Brain (organoid and tissue), 16 donors: ENCODE measurements at places on chromosomes 1 and 21. TPM values are rescaled to one million over a fixed set of nuclear protein-coding genes. Genes with fewer than 3 reads are reported as not detected.

GRCh38 chr1:1091344-1092148, 17.4 kb upstream of the RNF223 start:
- DNase-seq = no peak

DNA sequence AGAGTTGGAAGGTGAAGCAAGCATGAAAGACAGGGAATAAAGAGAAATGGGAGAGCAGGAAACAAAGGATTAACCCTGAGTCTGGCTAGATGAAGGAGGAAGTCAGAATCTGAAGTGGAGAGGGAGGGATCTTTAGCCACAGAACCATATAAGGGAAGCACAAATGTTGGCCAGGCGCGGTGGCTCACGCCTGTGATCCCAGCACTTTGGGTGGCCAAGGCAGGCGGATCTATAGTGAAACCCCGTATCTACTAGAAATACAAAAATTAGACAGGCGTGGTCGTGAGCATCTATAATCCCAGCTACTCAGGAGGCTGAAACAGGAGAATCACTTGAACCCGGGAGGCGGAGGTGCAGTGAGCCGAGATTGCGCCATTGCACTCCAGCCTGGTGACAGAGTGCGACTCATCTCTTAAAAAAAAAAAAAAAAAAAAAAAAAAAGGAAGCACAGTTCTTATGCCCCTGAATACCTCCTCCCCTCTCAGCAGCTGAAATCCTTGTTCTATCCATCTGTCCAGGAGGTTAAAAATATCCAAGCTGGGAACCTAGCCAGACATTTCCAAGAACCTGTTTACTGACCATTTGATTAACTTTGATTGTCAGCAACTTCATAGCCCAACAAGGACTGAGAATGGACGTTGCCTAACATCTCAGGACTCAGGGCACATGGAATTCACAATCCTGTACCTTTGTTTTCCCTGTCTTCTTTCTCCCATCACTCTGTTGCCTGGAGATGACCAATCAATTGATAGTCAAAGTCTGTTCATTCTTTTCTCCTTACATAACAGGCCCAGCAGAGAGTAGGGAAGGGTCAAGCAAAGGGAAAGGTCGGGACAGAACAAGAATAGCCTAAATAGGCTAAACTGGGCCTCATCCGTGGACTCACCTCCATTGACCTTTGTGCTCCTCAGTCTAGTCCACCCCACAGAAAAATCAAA, 10.6 kb downstream of the TXNIP start:
- no peak for DNase-seq

- no peak for DNase-seq
These were observed 5.7 kb downstream of the ATP6V1G3 start for GRCh38 chr1:198534548-198535418.

- DNase-seq = no peak
These were observed 50.0 kb downstream of the C1orf198 start for GRCh38 chr1:230818367-230818766.

DNA sequence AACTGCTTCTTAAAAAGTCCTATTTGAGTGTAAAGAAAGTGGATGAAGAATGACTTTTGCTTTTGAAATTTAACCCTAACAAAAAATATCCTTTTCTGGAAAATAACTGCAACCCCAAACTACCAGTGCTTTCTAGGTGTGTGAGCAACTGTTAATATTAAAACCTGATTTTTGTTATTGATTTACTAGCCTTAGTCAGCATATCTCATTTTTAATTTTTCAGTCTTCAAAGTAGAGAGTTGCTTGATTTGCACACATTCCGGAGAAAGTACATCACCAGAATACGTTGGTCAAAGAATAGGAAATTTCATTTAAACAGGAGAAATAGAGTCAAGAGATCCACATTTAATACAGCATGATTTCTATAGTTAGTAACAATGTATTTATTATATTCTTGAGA, 141.8 kb upstream of the ADAMTS5 start:
- no peak for DNase-seq

- DNase-seq = peak; percentile 41
These were observed 32.9 kb downstream of the TMEM53 start for GRCh38 chr1:44641126-44642102.

DNA sequence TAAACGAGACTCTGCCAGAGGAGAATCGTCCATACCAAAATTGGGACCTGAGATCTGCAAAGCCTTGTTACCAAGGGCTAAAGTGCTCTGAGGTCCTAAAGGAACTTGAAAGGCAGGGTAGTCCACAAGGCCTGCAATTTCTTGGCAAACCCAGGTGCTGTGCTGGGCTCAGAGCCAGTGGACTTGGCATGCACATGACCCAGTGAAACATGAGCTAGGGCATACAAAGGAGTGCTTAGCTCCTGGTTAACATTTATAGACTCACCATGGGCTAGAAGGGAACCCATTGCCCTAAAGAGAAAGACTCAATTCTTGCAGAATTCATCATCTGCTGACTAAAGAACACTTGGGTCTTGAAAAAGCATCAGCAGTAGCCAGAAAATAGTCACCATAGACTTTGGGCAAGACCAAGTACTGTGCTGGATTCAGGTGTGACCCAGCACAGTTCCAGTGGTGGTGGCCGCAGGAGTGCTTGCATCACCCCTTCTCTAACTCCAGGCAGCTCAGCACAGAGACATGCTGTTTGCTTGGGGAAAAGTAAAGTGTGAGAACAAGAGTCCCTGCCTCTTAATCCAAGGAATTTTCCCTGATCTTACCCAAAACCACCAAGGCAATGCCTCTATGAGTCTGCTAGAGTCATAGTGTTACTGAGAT, 1069.4 kb upstream of the ADGRL2 start:
- no peak for DNase-seq

DNA sequence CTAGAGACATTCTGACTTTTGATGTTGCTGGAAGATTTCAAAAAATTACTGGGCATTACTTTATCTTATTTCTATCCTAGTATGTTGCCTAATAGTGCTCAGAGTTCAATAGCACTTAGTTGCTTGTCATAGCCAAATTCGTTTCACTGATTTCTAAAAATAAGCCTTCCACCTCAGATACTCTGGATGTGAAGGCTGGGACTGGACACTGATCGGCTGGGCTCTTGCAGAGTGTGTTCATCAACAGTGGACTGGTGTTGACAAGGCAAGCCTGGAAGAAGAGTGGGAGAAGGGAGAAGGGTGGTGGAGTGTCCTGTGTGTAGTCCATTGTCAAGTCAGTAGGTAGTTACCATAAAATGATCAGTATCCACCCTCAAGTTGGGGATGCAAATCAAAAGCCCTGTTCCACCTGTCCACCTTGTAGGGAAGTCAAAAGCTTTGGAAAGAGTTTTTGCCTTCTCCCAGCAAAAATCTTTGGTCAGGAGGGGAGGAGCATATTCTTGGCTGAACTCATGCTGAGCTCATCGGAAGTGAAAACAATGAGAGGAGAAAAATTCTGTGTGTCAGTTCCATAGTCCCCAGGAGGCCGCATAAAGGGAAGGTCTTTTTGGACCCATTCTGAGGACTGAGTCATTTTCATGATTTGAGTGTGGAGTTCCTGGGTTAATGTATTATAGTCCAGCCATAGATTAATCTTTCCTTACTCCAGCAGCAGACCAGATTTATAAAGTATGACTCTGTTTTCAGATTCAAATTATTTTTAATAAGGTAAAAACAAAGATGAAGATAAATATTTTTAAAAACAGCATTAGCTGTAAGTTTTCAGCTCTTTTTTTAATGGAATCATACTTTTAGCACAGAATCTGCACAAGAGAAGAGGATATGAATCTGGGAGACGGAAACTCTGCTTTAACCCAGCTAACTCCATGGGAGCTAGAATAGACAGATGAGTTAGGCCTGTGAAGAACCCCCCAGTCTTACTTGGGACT, 99.5 kb upstream of the BMP8A start:
- DNase-seq = no peak

DNA sequence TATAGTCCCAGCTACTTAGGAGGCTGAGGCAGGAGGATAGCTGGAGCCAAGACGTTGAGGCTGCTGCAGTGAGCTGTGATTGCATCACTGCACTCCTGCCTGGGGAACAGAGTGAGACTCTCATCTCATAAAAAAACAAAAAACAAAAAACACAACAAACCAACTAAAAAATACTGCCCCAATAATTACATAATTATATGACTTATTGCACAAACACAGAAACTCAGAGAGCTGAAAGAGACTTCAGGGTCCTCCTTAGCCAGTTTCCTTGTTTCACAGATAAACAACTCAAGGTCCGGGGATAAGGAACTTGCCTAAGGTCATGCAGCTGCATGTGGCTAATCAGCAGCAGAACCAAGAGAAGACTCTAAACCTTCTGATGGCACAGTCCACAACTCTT, 11.9 kb downstream of the EXTL2 start:
- DNase-seq = no peak

DNA sequence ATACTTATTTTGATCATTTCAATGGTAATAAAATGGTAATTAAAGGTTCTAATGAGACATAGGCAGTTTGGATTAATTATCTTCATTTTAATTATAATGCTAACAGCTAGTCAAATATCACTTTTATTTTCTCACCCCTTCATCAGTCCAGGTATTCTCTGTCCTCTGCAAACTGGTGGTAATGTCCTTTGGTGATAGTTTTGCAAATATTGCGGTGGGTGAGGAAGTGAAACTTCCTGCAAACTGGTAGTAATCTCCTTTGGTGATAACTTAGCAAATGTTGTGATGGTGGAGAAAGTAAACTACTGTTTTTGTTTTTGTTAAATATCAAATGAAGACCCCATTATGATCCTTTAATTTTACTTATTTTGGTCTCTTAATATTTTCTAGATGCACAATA, 209.0 kb downstream of the AMY1C start:
- no peak for DNase-seq

- DNase-seq = no peak
These were observed 60.8 kb downstream of the COL18A1 start for GRCh38 chr21:45465611-45466329.

- no peak for DNase-seq
These were observed 76.6 kb downstream of the NGF start for GRCh38 chr1:115261496-115261895.

GRCh38 chr1:27575840-27576331, 28.1 kb downstream of the AHDC1 start:
- no peak for DNase-seq

DNA sequence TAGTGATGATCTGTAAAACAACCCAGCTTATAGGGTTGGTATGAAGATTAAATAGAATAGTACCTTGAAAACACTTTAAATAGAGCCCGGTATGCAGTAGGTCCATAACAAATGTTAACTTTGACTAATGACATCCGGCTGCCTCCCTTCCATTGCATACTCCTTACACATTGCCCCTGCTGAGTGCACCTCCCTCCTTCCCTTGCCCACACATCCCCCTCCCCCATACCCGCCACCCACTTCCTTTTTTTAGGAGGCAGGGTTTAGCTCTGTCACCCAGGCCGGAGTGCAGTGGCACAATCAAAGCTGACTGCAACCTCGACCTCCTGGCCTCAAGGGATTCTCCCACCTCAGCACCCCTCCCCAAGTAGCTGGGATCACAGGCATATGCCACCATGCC, 24.4 kb upstream of the ZC3H12A start:
- no peak for DNase-seq

GRCh38 chr1:32042330-32042729, 28.7 kb downstream of the KHDRBS1 start:
- DNase-seq = no peak

- DNase-seq = no peak
These were observed 123.2 kb downstream of the NR5A2 start for GRCh38 chr1:200150721-200151120.

DNA sequence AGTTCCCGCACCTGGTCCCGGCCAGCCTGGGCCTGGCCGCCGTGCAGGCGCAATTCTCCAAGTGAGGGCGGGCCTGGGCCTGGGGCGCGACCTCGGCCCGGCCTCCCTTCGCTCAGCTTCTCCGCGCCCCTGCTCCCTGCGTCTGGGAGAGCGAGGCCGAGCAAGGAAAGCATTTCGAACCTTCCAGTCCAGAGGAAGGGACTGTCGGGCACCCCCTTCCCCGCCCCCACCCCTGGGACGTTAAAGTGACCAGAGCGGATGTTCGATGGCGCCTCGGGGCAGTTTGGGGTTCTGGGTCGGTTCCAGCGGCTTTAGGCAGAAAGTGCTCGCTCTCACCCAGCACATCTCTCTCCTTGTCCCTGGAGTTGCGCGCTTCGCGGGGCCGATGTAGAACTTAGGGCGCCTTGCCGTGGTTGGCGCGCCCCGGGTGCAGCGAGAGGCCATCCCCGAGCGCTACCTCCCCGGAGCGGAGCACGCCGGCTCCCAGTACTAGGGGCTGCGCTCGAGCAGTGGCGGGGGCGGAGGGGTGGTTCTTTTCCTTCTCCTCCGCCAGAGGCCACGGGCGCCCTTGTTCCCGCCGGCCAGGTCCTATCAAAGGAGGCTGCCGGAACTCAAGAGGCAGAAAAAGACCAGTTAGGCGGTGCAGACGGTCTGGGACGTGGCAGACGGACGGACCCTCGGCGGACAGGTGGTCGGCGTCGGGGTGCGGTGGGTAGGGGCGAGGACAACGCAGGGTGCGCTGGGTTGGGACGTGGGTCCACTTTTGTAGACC, 1.2 kb downstream of the OLIG1 start:
- peak; percentile 18 for DNase-seq

GRCh38 chr1:63366908-63367214, 566 bp upstream of the ALG6 start:
- no peak for DNase-seq

Gene PDZK1IP1
- polyA plus RNA-seq = not detected

Gene AIM2
- polyA plus RNA-seq = 0.80 TPM

Gene IL20
- not detected for polyA plus RNA-seq

Gene RASAL2
- 4.0 TPM for polyA plus RNA-seq

Gene MYBPHL
- 0.75 TPM for polyA plus RNA-seq

Gene USP33
- polyA plus RNA-seq = 36.3 TPM
